ENCODE measurements at places on chromosomes 6 and 20.

- no peak for DNase-seq
Observed at GRCh38 chr6:4282926-4283325, 147.6 kb upstream of the ECI2 start.

DNA sequence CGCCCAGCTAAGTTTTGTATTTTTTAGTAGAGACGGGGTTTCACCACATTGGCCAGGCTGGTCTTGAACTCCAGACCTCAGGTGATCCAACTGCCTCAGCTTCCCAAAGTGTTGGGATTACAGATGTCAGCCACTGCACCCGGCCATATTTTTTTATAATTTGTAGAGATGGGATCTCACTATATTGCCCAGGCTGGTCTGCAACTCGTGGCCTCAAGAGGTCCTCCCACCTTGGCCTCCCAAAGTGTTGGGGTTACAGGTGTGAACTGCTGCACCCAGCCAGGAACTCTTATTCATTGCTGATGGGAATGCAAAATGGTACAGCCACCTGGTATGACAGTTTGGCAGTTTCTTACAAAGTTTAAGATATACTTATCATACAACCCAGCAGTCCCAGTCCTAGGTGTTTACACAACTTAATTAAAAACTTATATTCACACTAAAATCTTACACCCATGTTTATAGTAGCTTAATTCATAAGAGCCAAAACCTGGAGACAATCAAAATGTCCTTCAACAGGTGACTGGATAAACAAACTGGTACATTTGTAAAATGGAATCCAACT is 11.7 kb upstream of the STAU1 start:
- DNase-seq = no peak

GRCh38 chr20:19531446-19531845 is 226.6 kb upstream of the RIN2 start:
- DNase-seq = no peak

DNA sequence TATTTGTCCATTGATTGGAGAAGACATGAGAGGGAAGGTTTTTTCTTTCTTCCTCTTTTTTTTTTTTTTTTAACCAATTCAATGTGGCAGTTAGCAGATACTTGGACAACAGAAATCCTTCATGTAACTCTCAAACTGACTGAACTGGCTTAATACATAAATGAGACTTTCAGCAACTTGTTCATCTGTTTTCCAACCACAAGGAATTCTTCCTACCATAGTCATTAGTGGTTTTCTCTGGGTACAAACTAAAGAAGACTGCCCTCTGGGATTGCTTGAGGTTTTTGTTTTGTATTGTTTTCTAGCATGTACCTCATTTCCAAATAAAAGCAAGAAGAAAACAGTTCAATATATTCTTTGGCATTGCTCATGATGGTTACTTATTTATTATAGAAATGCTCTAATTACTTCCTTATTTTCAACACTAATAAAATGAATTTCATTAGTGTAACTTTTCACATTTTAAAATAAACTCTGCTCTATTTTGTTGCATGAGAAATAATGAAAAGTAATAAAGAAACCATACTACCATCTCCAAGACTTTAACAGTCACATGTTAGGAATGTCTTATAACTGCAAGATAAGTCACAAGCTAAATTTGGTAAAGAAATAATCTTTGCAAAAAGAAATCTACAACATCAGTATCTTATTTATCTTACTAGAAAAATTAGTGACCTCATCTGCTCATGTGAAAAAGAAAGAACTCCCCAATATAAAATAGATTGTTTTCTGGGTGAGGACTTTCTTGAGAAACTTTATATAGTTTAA is 52.0 kb downstream of the ME1 start:
- no peak for DNase-seq

DNA sequence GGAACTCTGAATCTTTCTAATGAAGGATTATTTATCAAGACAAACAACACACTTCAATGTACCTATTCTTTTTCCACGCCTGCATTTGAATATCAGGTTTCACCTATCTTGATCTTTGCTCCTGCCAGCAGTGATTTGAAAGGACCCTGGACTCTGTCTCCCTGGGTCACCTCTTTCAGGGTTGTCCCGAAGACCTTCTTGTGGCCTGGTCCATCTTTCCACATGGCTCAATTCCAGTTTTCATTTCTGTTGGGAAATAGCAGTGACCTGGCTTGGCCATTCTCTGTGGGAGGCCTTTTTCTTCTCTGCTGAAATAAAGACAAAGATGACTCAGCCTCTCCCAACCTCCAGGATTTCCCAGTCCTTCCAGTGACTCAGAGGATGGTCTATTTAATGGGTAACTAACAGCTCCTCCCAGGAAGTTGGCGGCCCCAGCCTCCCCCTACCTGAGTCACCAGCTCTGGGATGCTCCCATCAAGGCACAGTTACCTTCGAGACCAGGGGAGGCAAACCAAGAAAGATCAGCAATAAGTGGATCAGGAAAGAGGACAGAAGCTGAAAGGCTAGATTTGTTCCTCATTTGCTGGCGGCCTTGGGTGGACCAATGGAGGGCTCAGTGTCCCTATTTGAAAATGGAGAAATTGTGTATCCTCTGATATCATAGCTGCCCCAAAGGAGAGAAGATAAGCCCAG is 120.2 kb upstream of the RNF24 start:
- DNase-seq = no peak

DNA sequence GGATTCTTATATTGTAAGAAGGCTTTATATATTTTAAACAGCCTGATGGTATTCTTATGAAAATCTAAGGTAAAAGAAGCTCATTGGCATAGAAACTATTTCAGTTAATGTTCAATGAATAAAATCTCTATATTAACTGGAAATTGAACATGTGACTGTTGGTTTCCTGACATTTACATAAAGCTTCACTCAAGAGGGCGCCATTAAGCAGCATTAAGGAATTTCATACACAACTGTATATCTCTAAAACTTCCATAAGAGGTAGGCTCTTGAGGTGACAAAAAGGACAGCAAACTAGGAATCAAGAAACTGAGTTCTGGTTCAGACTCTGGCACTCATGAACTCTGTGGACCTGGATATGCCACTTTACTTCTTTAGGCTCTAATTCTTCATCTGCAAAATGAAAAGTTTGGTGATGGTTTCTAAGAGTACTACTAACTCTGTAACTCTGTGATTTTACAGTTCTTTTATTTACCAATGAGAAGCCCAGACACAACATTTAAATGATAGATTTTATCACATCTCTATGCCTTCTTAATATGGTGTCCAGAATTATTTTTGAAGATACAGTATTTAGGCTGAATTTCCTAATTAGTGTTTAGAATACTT is 147.5 kb downstream of the FLRT3 start:
- no peak for DNase-seq

DNA sequence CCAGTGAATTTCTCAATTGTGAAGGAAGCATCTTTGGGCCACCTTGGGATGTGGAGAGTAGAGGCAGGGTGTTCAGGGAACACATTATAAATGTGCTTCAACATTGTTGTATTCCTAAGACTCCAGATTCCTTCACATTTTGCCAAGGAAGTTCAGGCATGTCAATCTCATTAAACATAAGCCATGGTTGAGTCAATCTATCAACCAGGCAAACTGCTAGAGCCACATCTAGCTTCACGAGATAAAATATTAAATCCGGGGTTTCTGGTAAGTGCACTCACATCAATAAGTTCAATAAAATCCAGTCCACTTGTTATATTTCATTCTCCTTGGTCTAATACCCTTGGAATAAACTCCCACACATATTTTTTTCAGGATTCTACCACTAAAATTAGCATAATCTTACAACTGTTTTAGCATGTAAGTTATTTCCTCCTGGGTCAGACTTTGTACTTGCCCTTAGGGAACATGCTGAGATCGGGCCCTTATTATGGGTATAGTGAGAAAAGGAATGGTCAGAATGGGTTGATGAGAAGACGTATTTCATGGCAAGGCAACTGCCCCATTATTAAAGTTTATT is 93.6 kb downstream of the ADTRP start:
- DNase-seq = no peak

DNA sequence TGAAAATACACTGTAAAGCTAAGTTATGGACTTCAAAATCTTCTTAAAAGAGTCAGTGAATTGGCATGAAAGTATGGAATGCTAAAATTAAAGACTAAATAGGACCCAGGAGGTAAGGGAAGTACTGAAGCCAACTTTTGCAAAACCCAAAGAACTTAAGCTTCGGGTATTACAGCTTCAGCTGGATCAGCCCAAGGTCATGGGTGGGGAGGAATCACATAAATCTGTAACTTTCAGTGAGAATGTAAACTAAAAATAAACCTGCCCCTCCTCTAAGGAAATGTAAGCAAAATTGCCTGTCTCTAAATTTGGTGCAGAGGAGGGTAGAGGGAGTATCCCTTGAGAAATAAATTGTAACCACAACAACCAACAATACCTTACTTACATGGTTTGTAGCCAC is 4.4 kb upstream of the MUC21 start:
- DNase-seq = no peak

GRCh38 chr20:35304956-35305355 is 12.7 kb upstream of the FAM83C start:
- DNase-seq = no peak

GRCh38 chr20:57400821-57401564 is 9.8 kb downstream of the RBM38 start:
- no peak for DNase-seq

DNA sequence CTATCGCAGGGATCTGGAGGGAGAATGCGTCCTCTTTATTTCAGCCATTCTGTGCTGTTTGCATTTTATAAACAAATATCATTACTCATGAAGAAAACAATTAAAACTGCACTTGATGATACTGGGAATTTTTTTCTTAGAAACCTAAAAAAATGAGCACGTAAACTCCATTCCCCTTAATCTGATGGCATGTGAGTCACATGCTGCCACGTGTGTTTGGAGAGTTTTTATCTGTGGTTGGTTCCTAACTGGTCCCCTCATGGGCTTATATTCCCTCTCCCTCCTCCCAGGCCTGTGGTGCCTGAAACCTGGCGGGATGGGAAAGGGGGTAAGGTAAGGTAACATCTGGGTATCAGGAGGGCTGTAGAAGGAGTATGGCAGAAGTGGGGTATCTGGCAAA is 6.5 kb downstream of the PACSIN1 start:
- no peak for DNase-seq

- peak; percentile 34 for DNase-seq
Observed at GRCh38 chr6:137494281-137494987, at the start of gene OLIG3. Gene OLIG3 (minus strand): TSS chr6:137494394. CDS start chr6:137494170, 224 bp downstream.

DNA sequence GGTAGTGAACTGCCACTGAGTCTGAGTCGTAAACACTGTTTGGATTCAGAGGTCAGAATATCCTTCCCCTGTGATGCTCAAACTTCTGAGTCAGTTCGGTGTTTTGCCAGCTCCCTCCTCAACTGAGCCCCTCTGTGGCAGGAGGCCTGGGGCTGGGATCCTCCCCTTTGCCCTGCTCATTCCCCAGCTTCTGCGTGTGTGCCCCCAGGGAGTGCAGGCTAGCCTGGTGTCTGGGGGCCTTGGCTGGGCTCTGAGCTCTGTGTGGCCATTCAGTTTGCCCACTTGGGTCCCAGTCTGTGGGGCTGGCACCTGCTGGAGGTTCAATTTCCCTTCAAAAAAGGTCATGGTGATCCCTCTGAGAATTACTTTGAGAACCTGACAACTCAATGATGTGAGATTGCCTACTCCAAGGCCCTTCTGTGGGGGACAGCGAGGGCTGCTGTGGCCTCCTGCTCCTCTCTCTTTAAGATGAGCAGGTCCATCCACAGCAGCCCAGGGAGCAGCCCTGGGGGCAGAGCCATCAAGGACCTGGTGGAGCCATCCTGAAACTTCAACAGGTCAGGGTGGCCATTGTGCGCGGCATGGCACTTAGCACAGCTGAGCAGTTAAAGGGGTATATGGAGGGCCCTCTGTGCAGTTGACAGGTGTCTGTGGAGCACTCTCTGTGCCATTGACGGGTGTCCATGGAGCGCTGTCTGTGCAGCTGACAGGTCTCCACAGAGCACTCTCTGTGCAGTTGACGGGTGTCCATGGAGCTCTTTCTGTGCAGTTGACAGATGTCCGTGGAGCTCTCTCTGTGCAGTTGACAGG is 147.2 kb downstream of the SYCP2 start:
- no peak for DNase-seq

DNA sequence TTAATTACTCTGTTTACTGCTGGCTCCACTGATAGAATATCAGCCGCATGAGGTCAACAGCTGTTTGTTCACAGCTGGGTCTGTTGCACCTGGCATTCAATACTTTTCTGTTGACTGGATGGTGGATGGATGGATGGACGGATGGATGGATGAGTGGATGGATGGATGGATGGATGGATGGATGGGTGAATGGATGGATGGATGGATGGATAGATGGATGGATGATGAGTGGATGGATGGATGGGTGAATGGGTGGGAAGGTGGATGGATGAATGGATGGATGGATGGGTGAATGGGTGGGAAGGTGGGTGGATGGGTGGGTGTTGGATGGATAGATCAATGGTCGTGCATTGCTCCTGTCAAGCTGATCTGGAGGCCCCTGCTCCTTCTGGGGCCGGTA is 422.2 kb upstream of the SULF2 start:
- DNase-seq = no peak

DNA sequence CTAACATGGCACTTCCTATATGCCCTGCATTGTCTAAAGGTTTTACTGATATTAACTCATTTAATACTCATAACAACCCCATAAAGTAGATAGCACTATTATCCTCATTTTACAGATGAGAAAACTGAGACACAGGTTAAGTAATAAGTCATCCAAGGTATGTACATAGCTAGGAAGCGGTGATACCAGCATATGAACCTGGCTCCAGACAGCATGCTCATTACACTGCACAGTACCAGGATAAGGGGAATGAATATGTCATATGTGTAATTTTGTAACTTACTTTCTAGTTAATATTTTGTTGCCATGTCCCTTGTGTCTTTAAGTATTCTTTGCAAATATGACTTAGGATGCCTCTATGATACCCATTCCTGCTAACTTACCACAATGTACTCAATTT is 53.2 kb upstream of the PBOV1 start:
- no peak for DNase-seq

DNA sequence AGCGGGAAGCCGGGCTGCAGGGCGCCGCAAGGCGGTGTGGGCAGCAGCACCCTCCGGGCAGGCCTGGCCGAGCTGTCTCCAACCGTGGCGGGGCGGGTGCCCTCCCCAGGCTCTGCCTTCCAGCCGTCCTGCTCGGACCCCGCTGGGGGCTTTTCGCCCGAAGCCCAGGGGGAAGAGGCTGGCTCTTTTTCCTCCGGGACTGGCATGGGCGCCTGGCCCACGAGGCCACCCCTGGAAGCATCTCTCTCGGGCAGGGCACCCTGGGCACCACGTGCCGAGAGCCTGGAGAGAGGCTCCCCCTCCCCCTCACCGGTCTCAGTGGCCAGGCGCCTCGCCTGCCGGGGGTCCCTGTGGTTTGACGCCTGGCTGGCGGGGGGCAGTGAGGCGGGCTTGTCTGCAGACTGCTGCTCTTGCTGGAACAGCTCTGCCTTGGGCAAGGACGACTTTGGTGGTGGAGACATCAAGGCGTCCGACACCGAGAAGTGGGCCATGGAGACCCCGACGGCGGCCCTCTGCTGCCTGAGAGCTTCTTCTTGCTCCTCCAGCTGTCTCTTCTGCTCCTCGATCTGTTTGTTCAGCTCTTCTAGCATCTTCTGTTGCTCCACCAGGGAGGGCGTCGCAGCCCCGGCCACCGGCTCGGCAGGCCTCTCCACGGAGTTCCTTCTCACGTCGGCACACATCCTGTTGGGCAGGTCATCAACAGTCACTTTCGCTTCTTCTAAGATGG is 19.5 kb upstream of the TCFL5 start:
- no peak for DNase-seq

GRCh38 chr6:105618247-105618646 is 215.4 kb upstream of the PREP start:
- no peak for DNase-seq

Data from activated naive CD4-positive, alpha-beta T cell treated with Interleukin-2 at 50 U/mL for 16 hours (primary cell).